ENCODE measurements at places on chromosomes 12 and 14. TPM values are rescaled to one million over a fixed set of nuclear protein-coding genes. Genes with fewer than 3 reads are reported as not detected.
A peak's percentile ranks its signal among the peaks of the same experiment; 100 is the strongest.

Gene DGKA
- total RNA-seq = 13.7 TPM

Gene CMTM5
- not detected for total RNA-seq

Gene DEGS2
- total RNA-seq = 0.07 TPM

Gene ARMH4
- total RNA-seq = 14.2 TPM

DNA sequence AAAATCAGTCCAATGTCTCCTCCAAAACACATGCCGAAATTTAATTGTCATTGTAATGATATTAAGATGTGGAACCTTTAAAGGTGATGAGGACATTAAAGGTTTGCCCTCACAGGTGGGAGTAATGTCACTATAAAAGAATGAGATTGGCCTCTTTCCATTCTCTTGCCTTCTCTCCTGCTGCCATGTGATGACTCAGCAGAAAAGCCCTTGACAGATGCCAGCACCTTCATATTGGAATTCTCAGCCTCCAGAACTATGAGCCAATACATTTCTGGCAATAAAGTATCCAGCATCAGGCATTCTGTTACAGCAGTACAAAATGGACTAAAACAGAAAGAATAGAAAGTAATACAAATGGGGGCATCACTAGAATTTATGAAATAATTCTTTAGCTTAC lies 609.7 kb downstream of the SLC16A7 start:
- DNase-seq = peak; percentile 1

GRCh38 chr12:86727160-86727559 lies 471.0 kb upstream of the MGAT4C start:
- DNase-seq = no peak

- no peak for DNase-seq
These were observed 1037.8 kb downstream of the BCL11B start for GRCh38 chr14:98234208-98234607.

DNA sequence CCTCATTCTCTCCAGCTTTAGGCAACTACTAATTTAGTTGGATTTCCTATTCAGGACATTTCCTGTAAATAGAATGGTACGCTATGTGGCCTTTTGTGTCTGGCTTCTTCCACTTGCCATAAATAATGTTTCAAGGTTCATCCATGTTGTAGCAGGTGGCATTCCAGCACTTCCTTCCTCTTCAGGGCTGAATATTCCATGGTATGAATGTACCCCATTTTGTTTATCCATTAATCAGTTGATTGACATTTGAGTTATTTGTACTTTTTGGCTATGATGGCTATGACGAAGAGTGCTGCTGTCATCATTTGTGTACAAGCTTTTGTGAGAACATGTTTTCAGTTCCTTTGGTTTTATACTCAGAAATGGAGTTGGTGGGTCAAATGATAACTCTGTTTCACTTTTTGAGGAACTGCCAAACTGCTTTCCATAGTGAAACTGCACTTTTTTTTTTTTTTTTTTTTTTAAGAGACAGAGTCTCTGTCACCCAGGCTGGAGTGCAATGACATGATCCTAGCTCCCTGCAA lies 6.5 kb upstream of the CDK2AP1 start:
- DNase-seq = peak; percentile 20

DNA sequence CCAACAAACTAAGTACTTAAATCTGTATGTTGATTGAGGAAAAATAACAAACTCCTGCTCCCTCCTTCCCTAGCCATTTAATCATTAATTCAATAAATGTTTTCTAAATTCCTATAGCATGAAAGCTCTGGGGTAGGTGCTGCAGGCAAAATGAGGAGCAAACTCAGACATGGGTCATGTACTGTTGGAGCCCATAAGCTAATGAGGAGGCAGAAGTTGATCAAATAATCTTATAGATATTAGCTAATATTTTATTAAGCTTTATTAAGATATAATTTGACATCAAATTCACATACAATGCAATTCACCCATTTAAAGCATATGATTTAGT lies 70.6 kb downstream of the SYNE2 start:
- no peak for DNase-seq

GRCh38 chr12:107547389-107547788 lies 138.2 kb upstream of the PWP1 start:
- no peak for DNase-seq

DNA sequence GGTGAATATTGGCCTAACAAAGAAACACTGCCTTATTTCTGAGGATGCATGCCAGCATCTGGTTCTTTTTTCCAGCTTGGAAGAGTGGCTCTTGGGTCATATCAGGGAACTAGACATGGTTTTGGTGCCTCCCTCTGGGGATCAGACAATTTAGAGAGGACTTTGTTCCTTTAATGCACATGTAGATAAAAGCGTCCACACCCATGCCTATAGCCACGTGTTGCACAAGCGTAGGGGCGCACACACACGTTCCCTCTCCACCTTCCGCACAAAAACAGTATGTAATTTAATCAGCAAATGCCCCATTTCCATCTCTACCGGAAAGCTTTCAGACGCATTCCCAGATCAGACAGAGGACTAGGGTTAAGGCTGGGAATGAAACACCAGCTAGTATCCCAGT lies 61.7 kb upstream of the RIC8B start:
- no peak for DNase-seq

- DNase-seq = no peak
These were observed 191.3 kb downstream of the ANO6 start for GRCh38 chr12:45406988-45407850.

DNA sequence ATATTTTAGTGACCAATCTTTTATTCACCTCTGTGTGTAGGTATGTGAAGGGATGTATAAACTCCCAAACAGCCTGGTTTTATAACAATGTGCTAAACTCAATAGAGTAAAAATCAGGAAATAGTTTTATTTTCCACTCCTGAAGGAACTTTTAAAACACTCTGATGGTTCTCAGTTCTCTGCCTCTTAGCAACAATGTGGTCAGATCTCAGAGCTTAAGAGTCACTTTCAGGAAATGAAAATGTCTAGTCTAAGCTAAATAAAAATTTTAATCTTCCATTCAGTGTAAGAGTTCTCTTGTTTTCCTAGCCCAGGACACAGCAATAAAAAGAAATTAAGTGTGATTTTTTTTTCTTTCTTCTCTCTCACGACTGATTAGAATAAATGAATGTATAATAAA lies 718.0 kb downstream of the C12orf50 start:
- no peak for DNase-seq

DNA sequence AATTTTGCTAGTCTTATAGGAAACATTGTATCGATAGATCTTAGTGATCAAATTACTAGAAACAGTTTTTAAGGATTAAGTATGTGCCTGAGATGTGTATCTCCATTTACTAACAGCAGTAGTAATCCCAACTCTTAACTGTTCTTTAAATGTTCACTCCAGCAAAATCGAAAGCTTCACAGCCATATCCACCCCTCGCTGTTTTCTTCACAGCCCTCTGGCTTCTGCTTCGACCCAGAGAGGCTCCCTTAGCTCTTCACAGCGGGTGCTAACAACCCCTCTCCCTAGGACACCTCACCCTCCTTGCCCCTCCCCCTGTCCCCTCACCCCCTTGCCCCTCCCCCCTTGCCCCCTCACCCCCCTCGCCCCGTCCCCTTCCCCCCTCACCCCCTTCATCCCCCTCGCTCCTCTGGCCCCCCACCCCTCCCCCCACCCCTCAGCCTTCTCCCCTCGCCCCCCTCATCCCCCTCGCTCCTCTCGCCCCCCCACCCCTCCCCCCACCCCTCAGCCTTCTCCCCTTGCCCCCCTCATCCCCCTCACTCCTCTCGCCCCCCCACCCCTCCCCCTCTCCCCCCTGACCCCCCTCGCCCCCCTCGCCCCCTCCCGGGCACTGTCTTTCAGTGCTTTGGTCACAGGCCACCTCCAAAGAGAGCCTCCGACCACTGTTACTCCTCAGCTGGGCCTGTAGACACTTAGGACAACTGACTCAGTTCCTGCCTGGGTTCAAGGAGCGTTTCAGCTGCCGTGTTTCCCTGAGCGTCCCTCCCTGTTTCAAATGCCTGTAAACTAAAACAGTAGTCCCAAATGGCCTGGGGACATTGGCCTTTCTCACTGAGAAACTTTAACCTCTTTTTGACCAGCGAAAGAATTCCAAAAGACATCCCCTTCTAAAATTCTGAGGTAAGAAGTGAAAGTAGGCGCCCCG lies 46.0 kb upstream of the DYNC1H1 start:
- no peak for DNase-seq

DNA sequence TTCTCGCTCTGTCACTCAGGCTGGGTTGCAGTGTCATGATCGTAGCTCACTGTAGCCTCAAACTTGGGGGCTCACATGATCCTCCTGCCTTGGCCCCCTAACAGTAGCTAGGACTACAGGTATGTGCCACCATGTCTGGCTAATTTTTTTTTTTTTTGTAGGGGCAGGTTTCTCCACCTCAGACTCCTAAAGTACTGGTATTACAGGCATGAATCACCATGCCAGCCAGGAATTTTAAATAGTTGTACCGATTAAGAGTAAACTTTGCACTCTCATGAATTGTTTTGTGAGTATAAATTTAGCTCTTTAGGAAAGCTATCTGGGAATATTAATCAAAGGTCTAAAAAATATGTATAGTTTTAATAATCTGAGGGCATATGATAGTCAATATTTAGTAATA lies 25.5 kb downstream of the YEATS4 start:
- no peak for DNase-seq

DNA sequence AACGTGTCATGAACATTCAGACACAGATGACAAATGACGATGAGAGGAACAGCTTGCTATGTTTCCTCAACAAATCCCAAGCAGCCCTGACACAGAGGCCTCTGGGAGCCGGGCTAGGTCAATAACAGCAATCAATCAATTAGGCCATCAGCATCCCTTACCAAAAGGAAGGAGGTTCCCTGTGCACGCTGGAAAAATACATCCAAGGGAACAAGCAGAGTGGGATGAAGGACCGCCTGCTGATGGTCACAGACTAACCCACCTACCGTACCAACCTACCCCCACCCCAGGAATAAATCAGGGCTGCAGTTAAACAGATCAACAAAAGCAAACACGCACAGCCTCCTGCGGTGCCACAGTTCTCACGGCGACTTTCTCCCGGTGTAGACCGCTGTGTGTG lies 265.1 kb upstream of the SFSWAP start:
- DNase-seq = no peak

DNA sequence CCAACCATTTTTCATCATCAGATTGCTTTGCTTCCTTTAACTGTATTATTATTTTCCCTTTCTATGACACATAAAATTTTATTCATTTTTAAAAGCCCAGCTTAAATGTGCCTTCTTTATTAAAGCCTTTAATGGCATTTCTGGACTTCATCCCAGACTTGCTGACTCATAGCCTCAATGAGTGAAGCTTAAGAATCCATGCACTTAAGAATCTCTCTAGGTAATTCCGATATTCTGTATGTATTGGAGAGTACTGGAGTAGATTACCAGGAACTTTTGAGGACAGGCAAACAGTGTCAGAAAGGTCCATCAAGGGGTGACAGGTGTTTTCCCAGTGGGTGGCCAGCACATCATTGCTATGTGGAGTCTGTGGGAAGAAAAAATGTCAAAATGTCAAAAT lies 107.9 kb downstream of the PTPRQ start:
- DNase-seq = peak; percentile 96

Measured in A673 (cell line).